Activated T-helper 1 cell treated with anti-CD3 and anti-CD28 coated beads, Interleukin-12 subunit alpha, Interleukin-12 subunit beta, Interleukin-2, Interleukin-4 antibody, amounts not matched to agents 30 ng/mL and 10 ng/mL and 1 ng/mL, durations not matched to agents 14 hours and 24 hours and 36 hours (primary cell): ENCODE measurements at places on chromosomes 4 and X. TPM values are rescaled to one million over a fixed set of nuclear protein-coding genes. Genes with fewer than 3 reads are reported as not detected.

DGKK gene
- total RNA-seq: not detected in 2 replicates

SULT1E1 gene
- total RNA-seq: not detected in 2 replicates

TAF7L gene
- total RNA-seq: 0.10 and 0.36 TPM in 2 replicates

PHOX2B gene
- total RNA-seq: not detected in 2 replicates

RNF212 gene
- 0.93 and 1.5 TPM in 2 replicates for total RNA-seq

BMX gene
- total RNA-seq: not detected in 2 replicates

STX18 gene
- total RNA-seq: 34.6 and 35.4 TPM in 2 replicates

KLKB1 gene
- not detected in 2 replicates for total RNA-seq

CD40LG gene
- 261 and 272 TPM in 2 replicates for total RNA-seq

ETDB gene
- not detected in 2 replicates for total RNA-seq

BMP3 gene
- not detected in 2 replicates for total RNA-seq

ZNF732 gene
- not detected in 2 replicates for total RNA-seq

ITIH6 gene
- not detected in 2 replicates for total RNA-seq

ADH4 gene
- total RNA-seq: not detected in 2 replicates

ADAM29 gene
- total RNA-seq: not detected in 2 replicates
